ENCODE measurements at places on chromosomes 1 and 21. TPM values are rescaled to one million over a fixed set of nuclear protein-coding genes. Genes with fewer than 3 reads are reported as not detected.
A peak's percentile ranks its signal among the peaks of the same experiment; 100 is the strongest.

- DNase-seq = no peak
Observed at GRCh38 chr1:54331091-54331772, 75.0 kb downstream of the SSBP3 start.

DNA sequence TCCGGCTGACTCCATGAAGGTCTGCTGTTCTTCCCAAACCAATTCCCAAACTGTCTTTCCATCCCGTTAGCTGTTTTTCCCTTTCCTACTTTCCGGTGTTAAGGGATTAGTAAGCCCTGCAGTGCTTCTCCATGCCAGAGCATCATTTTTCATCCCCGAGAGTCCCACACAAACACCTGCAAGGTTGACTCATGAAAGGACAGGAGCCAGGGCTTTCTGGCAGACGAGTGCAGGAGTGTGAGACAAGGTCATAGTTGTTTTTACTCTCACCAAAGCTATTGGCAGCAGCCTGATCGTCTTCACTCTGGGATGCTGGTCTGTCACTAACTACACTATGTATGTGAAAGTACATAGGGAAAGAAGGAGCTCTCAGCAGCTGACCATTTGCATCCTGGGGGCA, 10.2 kb upstream of the BECN2 start:
- no peak for DNase-seq

GRCh38 chr1:74728736-74729135, 4.1 kb downstream of the CRYZ start:
- DNase-seq = no peak

DNA sequence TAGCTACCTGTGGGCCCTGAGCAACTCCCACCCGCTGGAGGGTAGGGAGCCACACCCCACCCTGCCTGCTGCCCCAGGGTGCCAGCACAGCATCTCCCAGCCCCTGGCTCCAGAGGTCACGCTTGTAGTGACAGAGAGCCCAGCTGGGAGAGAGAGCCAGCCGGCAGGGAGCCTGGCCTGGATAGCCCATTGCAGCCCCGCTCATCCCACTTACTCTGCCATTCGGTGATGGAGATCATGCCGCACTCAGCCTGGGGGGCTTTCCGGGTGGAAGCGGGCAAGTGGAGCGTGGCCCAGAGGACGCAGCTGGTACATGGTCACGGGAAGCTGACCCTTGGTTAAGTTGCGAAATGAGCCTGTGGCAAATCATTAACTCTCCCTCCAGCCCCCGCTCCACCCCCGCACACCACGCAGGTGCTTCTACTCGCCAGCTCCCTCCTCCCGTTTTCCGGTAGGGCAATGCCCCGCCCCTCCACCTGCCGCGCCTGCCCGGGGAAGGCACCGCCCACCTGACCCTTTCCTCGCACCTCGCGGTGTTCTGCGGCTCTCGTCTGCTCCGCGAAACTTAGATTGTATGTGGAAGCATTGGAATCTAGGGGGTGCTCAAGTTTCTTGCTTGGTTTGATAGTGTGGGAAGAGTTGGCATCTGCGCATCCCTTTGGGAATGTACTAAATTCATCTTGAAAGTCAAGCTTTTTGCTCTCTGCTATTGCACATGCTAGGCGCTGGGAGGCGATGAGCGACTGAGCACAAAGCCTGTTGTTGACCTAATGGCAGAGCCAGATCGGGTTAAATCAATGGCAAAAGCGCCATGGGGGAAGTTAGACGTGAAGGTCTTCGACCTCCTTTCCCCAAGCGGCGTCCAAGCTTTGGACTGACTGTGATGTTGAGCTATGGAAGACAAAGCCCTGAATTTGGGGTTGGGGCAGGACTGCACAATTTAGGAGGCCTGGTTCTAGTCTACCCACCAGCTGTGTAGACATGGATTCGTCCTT, at the start of gene GOLT1A:
Gene GOLT1A (minus strand): TSS at position 321 of the 995 bp plus-strand sequence. CDS start 82 bp downstream, at position 239.
- DNase-seq = peak; percentile 87

DNA sequence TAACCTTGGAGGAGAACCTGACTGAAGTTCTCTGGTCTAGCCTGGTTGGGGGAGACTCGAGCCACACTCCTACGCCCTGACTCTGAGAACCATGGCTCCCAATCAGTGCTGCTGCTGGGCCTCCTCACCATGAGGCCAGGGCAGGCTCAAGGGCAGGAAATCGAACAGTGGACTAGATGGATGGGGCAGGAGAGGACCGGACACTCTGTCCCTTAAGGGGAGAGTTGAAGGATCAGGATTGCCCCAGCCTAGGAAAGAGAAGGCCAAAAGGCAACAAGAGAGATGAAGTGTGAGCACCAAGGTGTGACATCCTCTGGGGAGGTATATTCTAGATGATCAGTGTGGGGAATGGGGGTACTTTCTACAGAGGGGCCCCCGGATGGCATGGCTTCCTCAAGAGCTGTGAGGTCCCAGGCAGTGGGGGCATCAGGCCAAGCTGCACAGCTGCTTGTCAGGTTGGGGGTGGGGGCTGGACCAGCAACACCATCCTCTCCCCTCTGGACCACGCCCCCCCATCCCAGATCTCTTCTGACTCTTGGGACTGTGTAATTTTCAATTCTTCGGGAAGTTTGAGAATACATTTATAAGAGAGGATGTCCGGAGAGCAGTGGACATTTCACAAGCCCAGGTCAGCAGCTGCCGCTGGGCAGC, 34.0 kb downstream of the MX1 start:
- no peak for DNase-seq

DNA sequence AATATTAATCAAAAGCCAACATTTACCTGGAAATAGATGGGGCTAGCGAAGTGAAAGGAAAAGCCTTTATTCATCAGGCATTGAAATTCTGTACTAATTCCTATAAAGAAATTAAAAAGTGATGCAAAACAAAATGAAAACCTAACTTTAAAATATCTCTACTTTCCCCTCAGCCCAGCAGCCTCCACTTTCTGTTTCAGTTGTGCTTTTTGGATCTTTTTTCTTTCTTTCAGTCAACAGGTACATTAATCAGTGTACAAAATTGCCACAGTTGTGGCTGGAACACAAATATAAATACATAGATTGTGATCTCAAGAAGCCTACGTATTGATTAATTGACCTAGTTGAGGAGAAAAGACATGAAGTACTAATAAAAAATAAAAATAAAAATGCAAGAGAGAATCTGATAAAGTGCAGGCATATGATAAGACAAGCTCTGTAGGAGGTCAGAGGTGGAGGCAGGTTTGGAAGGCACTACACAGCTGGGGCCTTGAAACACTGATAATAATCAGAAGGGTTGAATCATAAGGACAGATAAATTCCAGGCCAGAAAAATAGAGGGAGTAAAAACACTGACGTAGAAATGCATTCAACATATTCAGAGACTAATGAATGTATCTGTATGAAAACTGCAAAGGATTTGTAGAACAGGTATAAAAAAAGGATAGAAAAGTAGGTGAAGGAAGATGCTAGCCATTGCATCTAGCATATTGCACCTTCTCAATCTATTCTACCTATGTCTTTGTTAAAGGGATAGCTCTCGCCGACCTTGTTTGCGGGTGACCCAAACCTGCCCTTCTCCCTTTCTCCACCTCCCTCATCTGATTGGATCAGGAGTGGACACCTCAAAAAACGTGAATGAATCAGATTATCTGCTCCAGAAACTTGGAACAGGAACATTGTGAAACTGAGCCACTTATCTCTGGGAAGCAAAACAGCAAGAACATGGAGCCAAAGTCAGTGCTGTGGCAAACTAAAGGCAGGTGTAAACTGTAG, 607.8 kb upstream of the ADGRL2 start:
- no peak for DNase-seq

- no peak for DNase-seq
Observed at GRCh38 chr1:118335331-118335732, 150.3 kb upstream of the SPAG17 start.

GRCh38 chr1:163436140-163436812, 114.5 kb downstream of the NUF2 start:
- no peak for DNase-seq

DNA sequence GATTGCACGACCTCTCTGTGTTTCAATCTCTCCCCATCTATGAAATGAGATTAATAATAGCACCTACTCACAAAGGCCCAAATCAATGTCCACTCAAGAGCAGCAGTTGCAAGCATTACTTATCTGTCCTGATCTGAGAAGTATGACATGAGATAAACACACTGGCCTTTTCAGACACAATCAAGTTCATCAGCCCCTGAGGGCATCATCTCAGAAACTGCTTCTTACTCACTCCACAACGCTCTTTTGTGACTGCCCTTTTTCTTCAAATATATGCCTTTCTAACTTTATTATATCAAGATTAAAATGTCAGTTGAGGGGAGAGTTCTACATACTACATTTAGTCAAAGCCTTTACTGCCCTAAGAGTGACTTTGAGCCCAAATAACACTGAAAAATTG, 371.9 kb upstream of the SPAG17 start:
- no peak for DNase-seq

GRCh38 chr21:37032877-37033471, 26.5 kb downstream of the RIPPLY3 start:
- no peak for DNase-seq

GRCh38 chr1:116832308-116832931, 77.3 kb upstream of the PTGFRN start:
- no peak for DNase-seq

DNA sequence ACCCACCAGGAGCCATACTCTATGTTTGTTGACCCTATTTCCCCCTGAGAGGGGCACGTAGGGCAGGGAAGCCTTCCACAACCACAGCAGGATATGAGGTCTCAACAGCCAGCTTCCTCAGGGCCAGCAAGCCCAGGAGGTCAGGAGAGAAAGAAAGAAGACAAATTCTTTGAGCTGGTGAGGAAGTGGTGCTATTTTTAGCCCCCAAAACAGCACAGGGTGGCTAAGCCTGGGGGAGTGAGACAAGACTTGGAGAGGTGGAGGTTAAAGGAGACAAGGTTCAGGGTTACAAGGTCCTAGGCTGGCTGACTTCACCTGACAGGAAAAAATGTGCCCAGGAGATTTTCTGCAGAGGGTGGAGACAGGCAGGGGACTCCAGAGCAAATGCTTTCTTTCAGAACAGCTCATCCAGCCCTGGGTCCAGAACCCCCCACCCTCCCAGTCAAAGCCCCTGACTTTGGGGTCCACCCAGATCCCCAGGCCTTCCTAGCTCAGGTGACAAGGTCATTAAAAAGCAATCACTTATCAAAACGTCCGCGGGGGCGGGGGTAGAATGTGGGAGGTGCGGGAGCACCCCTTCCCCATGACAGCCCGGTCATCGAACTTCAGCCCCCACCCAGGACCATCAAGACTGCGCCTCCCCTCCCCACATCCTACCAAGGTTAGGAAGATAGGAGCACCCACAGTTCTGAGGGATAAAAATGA, 1.3 kb downstream of the SV2A start:
- no peak for DNase-seq

DNA sequence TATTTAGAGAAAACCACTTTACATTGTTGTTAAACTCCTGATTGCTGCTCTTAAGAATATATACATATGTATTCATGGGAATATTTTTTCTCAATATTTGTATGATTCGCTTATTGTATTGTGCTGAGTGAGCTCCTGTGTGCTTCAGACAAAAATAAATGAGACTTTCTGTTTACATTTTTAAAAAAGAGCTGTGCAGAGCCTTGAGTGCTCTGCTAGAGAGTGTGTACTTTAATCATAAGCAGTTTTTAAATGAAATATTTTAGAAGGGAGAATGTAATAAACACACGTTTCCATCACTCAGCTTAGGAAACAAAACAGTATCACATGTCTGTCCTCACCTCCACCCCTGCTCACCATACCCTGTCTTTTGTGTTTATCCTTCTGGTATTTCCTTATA, 9.7 kb downstream of the PTPN14 start:
- DNase-seq = no peak

DNA sequence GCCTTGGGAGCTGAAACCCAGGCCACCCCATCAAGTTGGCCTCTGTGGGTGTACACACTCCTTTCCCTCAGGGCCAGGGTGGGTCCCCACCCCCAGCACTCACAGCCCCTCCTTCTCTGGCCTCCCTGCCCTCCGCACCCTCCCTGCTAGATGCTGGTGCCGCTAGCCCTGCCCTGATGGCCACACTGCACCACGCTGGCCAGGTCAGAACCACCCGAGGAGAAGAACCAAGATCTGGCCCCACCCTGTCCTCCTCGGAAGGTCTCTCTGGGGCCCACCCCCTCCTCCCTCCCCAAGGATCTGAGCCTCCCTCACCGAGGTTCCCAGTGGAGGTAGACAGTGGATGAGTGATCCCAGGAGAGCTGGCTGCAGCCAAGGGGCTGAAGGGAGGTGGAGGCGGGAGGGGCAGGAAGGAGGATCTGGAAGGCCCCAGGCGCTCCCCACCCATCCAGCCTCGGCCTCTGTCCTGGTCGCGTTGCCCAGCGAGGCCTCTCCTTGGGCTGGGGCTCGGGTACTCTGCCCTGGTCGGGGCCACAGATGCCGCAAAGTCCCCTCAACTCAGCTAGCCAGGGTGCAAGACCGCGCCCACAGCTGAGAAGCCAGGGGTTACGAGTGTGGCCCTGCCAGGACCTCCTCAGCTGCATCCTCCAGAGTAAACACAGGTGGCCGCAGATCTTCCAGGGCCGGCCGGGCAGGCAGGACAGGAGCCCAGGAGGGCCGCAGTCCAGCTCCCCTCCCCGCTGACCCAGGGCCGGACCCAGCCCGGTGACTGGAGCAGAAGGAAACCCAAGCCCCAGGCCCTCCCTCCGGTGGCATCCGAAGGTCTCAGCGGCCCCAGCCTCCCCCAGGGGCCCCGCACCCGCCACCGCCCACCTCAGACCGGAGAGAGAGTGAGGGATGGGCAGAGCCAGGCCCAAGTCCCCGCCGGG, 5.2 kb downstream of the B3GALT6 start:
- no peak for DNase-seq

GRCh38 chr21:34933609-34934335, 115.3 kb downstream of the RUNX1 start:
- DNase-seq = no peak

KCNC4 gene
- 5.0 TPM for polyA plus RNA-seq

KCNH1 gene
- 0.35 TPM for polyA plus RNA-seq

OVAAL gene
- not detected for polyA plus RNA-seq

RNF220 gene
- polyA plus RNA-seq = 109 TPM

ASAP3 gene
- 34.2 TPM for polyA plus RNA-seq

SLFNL1 gene
- 0.58 TPM for polyA plus RNA-seq

SPOCD1 gene
- 0.44 TPM for polyA plus RNA-seq

SPATA46 gene
- 2.1 TPM for polyA plus RNA-seq

DIRAS3 gene
- polyA plus RNA-seq = 3.1 TPM

FAM151A gene
- 39.5 TPM for polyA plus RNA-seq
